MV-4-11 (cell line): ENCODE measurements at places on chromosomes 13 and 19.
A peak's percentile ranks its signal among the peaks of the same experiment; 100 is the strongest.

- DNase-seq = no peak
Observed at GRCh38 chr19:53905787-53906186, 3.3 kb upstream of the CACNG7 start.

- DNase-seq = no peak
Observed at GRCh38 chr19:10243606-10244005, 8.4 kb upstream of the MRPL4 start.

DNA sequence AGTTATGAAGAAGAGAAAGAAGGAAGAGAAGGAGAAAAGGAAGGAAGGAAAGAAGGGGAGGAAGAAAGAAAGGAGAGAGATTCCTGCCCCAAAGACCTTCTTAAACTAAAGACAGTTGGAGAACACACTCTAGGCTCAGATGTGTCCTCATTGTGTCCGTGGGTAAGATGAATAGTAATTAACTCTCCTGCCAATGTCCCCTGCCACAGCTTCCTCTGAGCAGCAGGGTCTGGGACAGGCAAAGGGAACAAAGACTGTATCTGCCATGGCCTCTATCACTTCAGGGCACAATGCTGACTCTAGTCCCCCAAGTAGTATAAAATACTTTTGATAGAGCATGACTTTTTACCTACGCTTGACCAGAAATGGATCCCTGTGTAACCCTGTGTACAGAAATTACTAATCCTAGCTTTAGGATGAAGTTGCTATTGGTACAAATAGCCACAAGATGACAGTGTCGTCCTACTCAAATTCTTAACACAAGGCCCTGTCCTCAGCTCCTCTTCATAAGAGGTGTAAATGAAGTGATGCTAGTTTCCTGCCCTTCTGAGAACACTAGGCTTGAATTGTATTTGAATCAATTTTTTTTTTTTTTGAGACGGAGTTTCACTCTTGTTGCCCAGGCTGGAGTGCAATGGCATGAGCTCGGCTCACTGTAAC, 186.2 kb upstream of the GPR12 start:
- DNase-seq = peak; percentile 53

- DNase-seq = no peak
Observed at GRCh38 chr19:16605553-16605994, 22.4 kb downstream of the MED26 start.

GRCh38 chr19:34386645-34387445, 17.4 kb upstream of the PDCD2L start:
- no peak for DNase-seq

DNA sequence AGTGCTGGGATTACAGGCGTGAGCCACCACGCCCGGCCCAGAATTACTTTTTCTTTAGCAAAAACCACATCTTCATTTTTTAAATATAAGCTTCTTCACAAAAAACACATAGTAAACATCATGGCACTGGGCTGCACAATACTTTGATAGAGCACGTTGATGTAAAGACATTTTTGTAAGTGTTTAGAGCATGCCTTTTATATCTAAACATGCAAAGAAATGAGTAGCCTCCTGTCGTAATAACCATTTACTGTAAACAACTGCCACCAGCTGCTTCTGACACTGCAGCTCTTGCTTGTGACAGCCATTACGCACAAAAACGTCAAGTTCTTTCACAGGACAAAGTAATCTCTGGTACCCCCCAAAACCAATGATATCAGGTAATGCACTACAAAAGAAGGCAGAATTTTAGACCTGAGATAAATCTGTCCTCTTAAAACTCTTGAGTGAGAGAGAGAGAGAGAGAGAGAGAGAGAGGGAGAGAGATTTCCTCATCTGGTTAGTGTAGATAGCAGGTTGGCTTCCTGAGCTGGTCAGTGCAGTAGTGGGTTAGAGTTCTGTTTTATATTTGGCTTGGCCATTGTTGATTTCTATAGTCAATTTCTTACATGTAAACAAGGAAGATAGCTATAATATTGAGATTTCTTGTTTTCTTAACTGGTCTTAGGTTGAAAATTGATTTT, 6.7 kb upstream of the ZNF548 start:
- DNase-seq = no peak
